ENCODE measurements at places on chromosomes 12 and 14.
A peak's percentile ranks its signal among the peaks of the same experiment; 100 is the strongest.

DNA sequence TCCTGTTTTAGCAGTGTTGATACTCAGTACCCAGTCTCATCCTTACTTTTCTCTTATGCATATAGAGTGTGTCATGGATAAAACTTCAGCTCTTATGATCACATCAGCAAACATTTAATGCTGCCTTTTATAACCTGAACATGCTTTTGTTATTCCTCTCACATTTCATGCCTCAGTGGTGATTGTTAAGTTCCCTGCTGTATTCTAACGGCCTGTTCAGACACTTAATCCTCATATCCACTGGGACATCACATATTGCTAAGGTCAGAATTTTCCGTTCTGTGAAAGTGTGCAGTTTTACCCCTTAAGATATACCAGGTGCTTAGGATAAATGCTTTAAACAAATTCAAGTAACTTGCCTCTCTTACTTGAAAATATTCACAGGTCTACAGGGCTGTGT lies 268.7 kb upstream of the SEL1L start:
- no peak for DNase-seq

DNA sequence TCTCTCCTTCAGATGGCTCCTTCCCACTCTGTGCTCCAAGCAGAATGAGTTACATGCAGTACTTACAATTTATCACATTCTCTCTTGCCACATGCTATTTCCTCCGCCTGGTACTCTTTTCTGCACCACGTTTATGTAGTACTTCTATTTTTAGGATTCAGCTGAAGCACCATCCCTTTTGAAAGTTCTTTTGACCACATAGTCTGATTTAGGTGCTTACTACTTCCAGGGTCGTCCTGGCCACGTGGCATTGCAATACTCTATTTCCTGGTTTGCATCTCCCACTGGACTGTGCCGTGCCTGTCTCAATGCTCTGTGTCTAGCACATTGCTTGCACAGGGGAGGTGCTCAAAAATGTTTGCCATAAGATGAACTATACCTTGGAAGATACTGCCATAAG lies 16.3 kb upstream of the TBC1D30 start:
- DNase-seq: no peak

DNA sequence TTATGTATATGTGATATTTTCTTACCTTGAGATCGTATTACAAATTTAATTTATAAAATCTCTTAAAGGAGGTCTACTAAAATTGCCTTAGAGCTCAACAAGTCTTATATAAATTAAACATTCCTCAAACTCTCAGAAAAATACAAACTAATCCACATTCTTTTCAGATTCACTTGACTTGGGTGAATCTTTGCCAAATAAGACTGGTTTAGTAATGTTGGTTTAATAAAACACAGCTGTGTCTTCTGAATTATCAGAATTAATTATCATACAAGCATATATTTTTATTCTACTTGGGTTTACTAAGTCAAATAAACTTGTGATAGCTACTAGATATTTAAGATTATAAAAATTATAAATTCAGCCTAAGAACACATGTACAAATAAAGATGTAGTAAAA lies 13.3 kb downstream of the GLIPR1L2 start:
- DNase-seq: no peak

DNA sequence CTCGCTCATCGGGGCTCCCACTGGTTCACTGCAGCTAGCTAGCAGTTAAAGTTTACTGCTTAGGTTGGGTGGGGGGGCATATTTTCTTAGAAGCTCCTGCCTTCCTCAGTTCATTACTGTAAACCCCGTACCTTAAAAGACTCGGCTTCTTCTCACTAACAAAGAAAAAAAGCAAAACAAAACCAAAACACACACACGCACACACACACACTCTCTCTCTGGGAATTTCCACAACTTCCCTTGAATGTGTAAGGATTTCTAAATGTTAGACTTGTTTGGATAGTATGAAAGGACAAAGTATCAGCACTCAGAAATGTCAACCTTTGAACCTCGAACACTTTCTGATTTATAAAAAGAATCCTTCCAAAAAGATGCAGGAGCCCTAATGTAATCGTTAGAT lies 927 bp downstream of the PTHLH start:
- DNase-seq: no peak

DNA sequence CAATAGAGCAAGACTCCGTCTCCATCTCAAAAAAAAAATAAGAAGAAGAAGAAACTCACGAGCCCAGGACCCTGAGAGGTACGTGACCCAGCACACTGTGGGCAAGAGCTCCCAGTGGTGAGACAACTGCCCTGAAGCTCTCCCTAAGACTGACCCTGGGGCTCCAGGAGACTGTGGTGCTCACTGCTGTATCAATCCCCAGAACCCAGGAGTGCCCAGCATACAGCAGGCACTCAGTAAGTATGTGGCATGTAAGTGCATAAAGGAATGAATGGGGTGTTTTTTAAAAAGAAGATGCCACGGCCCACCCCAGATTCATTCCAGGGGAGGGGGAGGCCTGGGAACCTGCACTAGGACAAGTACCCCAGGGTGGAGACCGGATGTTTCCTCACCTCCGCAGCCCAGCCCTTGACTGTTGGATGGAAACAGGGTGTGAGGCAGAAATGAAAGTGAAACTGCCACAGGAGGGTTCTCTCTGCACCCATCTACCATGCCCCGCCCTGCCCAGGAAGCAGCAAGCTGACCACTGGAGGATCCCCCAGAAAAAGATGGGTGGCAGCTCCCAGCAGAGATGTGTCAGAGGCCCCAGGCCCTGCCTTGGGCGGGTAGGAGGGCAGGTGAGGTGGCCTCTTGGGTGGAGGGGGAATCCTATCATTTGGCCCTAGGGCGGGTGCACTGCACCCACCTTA lies 12.2 kb downstream of the ITPK1 start:
- DNase-seq: peak; percentile 58

GRCh38 chr14:37721976-37722659 lies 126.7 kb downstream of the TTC6 start:
- DNase-seq: no peak

DNA sequence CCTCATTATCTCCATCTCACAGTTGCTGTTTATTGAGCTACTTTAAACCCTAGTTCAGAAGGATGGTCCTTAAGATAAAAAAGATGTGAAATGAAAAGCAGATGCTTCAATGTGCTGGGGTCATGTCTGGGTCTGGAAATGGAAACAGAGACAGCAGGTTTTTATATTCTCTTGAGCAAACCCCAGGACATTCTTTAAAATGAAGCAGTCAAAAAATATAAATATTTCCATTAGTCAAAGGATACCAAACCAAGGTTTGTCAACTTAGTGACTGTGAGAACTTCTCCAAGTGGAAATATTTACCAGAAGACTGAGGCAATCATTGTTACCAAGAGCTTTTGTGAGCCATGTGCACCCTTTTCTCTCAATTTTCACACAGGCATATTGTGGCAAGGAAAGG lies 102.5 kb upstream of the DIO2 start:
- DNase-seq: no peak

GRCh38 chr12:26524862-26525465 lies 308.0 kb downstream of the ITPR2 start:
- no peak for DNase-seq

DNA sequence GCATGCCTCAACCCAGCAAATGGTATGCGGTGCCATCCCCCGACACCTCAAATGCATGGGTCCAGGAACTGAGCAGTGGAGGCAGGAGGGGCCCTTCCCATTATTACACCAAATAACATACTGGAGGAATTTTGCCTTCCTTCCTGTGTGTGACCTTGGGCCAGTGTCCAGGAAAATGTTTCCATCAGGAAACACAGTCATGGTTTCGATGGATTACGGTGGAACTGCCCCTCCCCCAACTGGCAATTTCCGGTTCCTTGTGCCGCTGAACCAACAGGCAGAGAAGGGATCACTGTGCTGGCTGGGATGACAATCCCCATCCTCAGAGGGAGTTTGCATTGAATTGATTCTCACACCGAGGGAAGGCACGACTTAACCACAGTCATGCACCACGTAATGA lies 9.1 kb upstream of the CDC42BPB start:
- no peak for DNase-seq

DNA sequence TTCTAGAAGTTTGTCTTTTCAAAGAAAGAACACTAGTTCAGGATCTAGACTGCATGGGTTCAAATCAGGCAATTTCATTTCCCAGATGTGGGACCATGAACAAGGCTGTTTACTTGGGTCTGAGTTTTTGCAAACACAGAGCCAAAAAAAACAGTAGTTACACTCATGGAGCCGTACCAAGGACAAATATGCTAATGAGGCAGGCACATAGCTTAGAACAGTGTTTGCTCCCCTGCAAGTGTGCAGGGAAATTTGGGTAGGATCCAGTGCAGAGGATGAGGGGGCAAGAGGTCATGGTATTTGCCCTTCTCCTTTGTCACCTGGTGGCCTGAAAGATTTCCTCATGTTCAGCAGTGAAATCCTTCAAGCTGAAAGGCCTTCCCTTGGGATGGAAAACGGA lies 860.4 kb downstream of the VRK1 start:
- no peak for DNase-seq

- peak; percentile 53 for DNase-seq
These were observed 111.9 kb upstream of the CCDC175 start for GRCh38 chr14:59688224-59689170.

DNA sequence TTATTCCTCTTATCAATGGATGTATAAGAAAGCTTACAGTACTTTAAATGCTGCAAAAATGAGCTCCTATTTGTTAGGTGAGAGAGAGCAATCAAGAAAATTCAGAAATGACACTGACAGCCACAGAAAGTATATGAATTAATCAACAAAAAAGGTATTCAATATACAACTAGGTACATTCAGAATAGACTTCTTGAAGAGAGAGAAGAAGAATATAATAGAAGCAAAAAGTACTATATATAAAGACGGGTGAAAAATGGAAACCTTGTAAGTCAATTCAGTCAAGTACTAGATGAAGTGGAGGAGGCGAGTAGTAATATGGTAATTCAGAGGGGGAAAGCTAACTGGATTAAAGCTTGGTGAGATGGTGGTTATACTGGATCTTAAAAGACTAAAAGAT lies 74.3 kb downstream of the HEATR5A start:
- DNase-seq: no peak

DNA sequence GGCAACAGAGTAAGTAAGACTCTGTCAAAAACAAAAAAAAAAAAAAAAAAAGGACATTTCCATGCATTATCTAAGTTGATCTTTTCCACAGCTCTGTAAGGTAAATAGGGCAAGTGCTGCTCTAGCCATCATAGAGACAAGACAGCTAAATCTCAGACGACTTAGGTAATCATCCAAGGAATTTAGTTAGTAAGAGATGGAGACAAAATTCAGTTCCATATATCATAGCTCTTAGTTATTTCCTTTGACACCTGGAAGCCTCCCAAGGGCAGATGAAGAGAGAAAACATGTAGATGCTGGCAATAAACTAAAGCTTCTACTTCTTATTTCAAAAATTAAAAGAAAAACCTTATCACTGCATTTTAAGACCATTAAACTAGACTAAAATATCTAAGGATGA lies 48.7 kb downstream of the ST8SIA1 start:
- no peak for DNase-seq

GRCh38 chr12:16685107-16685506 lies 79.1 kb upstream of the LMO3 start:
- no peak for DNase-seq

GRCh38 chr12:112977641-112978040 lies 678 bp upstream of the OAS2 start:
- no peak for DNase-seq

DNA sequence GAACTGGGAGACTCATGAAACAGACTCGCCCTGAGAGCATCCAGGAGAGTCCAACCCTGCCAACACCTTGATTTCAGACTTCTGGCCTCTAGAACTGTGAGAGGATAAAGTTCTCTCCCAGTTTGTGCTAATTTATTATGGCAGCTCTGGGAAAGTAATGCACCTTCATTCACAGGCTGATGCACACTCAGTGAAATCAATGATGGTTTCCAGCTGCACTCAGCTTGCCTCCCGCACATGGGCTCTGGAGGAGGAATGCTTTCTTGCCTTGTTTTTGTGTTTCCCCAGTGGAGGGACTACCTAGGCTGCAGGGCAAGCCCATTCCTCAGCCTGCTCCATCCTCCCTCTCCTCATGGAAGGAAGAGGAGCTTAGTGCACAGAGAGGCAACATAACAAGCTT lies 45.7 kb downstream of the TMEM132C start:
- DNase-seq: no peak

DNA sequence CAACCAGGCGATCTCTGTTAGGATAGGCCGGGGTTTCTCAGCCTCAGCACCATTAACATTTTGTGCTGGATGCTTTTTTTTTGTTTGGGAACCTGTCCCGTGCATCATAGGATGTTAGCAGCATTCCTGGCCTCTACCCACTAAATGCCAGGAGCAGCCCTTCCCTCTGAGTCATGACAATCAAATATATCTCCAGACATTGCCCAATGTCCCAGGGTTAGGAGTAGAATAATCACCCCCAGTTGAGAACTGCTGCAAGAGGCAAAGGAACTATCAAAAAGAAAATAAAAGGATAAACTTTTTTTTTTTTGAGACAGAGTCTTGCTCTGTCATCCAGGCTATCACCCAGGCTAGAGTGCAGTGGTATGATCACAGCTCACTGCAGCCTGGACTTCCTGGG lies 76.0 kb downstream of the ACACB start:
- peak; percentile 59 for DNase-seq

DNA sequence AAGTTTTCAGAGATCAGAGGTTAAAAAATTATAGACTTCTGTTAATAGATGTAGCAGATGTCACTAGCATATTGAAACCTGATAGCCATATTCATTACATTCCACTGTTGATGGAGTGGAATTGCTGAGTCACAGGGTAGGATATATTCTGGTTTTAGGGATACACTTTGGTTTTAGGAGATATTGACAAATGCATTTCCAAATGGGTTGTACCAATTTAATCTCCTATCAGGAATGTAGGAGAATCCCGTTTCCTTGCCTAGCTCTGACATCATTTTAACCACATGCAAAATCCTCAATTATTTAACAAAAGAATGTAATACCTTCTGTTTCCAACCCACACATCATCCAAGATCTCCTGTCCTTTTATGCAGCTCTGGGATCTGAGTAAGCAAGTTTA lies 30.7 kb upstream of the ESR2 start:
- peak; percentile 86 for DNase-seq

- DNase-seq: no peak
These were observed 80.6 kb downstream of the BTG1 start for GRCh38 chr12:92065018-92065499.

- no peak for DNase-seq
These were observed 231.4 kb downstream of the ANO2 start for GRCh38 chr12:5713599-5714081.

DNA sequence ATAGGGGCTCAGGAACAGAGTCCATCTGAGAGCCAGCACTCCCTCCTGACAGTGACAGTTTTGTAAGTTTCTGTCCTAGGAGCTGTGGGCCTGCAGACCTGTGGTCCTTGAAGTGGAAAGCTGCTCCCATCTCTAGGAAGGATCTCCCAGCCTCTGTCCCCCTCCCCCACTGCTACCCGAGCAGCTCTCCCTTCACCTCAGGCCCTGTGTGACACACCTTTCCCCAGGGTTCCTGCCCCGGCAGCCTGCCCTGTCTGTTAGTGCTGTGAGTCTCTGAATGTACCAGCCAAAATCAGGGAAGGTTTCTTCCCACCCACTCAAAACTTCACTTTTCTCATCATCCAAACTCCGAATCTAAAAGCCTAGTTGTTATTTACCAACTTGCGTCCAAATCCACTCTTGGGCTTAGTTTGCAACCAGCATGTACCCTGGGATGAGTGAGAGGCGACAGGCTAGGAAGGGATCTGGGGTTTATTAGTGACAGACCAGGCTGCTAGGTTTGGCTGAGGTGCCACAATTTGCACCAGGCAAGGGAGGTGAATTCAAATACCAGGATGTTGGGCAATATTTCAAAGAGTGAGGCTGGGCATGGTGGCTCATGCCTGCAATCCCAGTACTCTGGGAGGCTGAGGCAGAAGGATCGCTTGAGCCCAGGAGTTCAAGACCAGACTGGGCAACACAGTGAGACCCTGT lies 39.9 kb downstream of the NINJ2 start:
- DNase-seq: no peak
